ENCODE measurements at places on chromosomes 5 and 9.
A peak's percentile ranks its signal among the peaks of the same experiment; 100 is the strongest.

DNA sequence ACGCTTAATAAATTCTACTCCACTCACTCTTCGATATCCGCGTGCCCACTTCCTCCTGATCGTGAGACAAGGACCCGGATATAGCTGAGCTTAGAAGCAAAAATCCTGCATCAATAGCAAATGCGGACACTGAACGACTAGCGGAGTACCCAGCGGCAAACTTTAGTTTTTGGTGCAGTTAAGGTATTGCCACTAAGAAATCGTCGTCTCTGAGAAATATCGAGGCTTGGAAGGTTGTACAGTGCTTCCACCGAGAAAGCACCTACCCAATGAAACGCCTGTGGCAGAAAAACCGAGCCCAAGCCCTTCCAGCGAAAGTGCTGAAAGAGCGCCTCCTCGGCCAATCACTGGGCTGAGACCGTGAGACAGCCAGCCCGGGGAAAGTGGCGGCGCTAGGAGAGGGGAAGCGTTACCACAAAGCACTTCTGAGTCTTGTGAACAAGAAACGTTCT lies 32.2 kb downstream of the ANXA2R start:
- peak; percentile 53 for DNase-seq

DNA sequence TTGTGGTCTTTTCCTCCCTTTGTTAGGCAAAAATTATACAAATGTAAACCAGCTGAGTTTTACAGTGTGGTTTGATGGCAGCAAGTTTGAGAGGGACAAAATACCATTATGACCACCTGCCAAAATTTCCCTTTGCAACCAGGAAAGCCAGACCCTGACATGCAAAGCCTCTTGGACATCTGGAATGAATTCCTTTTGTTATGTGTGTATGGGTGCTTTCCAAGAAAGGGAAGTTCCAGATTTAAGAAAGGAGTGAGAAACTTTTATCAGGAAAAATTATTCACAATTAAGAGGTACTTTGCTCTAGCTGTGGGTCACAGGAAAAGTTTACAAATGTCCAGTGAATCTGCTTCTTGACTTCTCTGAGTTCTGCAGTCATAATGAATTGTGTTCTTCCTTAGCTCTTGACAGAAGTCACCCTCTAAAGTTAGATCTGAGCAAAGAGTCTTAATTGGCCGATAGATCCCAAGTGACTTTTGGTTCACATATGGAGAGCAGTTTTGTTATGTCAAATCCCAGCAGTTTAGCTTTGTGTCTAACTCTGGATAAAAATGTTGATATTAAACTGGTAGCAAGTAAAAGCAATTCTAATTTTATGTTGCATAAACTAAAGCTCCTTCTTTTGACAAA lies 295.9 kb upstream of the ZNF608 start:
- no peak for DNase-seq

DNA sequence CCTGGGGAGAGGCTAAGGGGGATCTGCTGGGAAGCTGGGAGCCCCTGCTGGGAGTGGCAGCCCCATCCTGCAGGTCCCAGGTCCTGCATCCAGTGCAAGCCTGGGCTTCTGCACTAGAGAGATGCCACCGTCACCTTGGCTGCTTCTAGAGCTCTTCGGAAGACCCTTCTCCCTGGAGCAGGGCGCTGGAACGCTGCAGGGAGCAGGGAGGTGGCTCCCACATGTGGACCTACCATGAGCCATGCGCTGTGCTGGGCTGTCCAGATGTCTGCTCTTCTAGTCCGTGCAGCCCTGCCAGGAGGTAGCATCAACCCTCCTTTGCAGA lies 90.9 kb upstream of the PHYKPL start:
- no peak for DNase-seq

DNA sequence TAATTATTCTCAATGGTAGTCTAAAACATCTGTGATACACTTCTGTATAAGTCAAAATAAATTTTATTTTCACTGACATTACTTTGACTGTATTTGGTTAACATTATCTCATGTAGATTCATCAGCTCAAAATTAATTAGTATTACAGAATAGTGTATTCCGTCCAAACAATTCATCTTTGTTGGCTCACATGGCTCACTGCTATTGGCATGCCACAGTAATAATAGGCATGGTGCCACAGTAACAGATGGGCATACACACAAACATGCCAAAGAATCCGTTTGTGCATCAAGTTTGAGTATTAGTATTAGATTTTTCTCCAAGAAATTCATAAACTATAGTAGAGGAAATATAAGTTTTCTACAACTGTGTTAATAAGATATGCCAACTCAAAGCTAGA lies 14.2 kb downstream of the AP3B1 start:
- no peak for DNase-seq

GRCh38 chr5:101728933-101729332 lies 567.2 kb downstream of the SLCO4C1 start:
- no peak for DNase-seq
